ENCODE measurements at places on chromosomes 1 and 21.
A peak's percentile ranks its signal among the peaks of the same experiment; 100 is the strongest.

- DNase-seq, result no peak
Measured at GRCh38 chr1:110463725-110464124, 12.8 kb downstream of the PROK1 start.

- DNase-seq, result no peak
Measured at GRCh38 chr1:210722410-210723081, 393.8 kb downstream of the HHAT start.

DNA sequence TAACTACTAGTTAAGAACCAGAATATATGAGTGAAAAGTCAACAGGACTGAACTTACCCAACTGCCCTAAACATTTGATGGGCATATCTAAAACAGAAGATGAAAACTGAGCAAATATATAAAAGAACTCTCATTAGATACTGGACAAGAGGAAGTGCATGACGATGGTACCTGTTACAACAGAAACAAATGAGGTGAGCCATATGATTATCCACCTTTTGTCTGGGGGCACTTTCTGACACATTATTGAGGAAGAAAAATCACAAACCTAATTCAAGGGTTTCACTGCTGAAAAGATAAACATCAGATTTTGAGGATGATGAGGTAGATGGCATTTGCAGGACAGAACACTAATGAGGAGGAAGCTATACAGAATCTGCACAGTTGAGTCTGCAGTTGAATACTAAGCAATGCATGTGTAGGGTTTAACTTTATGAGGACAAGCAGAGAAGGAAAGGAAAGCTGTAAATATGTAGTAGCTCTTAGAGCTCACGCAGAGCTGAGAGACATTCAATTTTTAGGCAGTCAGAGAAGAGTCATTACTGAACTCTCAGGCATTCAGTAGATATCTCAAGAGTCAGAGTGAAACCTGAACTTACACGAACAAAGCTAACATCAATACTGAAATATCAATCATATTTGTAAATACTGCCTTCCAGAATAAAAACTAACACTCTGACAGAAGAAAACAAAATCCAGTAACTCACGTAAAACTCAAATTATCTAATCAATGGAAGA is 262.1 kb downstream of the AKT3 start:
- DNase-seq, result no peak

- no peak for DNase-seq
Measured at GRCh38 chr1:193952778-193953374, 766.5 kb upstream of the B3GALT2 start.

- DNase-seq, result no peak
Measured at GRCh38 chr1:85334962-85335361, 58.5 kb upstream of the BCL10 start.

DNA sequence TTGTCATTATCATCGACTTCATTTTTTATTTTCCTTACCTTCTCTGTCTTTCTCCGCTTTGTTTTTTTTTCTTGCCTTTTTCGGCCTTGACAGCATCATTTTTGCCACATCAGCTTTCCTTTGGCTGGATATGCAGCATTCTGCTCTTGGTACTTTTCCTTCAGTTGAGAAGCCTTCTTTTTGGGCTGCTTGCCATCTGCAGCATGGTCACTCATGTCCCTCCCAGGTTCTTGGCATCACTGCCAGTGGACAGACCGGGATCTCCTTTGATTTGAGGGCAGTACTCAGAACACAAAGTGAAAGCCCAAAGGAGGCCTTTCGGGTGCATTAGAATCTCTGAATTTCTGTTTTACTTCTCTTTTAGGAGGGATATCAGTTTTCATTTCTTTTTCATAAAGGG is 3.7 kb upstream of the PARP1 start:
- peak; percentile 73 for DNase-seq

GRCh38 chr1:105664495-105664894 is 1392.0 kb upstream of the PRMT6 start:
- no peak for DNase-seq

DNA sequence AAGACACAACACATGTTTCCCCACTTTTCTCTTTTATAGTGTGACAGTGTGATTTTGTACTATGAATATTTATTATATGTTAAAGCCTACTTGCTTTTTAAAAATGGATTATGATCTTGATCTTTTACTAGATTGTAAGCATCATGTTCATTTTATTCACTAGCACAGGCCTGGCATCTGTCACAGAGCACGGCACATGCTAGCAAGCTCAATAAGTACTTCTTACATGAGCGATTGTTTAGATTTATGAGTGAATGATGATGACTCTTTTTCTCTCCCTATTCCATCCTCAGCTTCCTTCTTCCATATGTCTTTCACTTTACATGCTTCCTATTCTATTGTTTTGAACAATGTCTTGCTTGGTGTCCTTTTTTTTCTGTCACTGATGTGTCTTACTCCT is 1454.1 kb downstream of the MRPL39 start:
- DNase-seq, result no peak

DNA sequence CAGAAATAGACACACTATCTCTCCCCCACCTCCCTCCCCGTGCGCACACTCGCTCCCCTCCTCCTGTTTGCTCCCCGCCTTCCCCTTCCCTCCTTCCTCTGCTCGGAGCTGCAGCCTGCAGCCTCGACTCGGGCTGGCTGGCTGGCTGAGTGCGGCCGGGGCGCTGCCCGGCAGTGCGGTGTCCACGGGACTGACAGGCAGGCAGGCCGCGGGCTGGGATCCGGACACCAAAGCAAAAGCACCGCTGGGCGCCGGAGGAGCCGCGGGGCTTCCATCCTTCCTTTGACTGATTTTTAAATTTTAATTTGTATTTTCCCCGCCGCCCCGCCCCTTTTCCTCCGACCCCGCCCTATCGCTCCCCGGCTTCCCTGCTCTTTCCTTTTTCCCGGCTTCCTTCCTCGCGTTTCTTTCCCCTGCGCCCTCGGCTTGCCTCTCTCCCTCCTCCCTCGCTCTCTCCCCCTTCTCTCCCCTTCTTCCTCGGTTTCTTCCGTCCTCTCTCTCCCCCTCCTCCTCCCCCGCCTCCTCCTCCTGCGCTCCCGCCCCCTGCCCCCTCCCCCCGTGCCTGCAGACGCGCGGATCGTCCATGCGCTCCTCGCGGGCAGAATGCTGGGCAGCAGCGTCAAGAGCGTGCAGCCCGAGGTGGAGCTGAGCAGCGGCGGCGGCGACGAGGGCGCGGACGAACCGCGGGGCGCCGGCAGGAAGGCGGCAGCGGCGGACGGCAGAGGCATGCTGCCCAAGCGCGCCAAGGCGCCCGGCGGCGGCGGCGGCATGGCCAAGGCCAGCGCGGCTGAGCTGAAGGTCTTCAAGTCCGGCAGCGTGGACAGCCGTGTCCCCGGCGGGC is 109.4 kb downstream of the NAV1 start:
- peak; percentile 67 for DNase-seq

GRCh38 chr1:3471356-3472087 is 17.1 kb downstream of the ARHGEF16 start:
- peak; percentile 50 for DNase-seq

DNA sequence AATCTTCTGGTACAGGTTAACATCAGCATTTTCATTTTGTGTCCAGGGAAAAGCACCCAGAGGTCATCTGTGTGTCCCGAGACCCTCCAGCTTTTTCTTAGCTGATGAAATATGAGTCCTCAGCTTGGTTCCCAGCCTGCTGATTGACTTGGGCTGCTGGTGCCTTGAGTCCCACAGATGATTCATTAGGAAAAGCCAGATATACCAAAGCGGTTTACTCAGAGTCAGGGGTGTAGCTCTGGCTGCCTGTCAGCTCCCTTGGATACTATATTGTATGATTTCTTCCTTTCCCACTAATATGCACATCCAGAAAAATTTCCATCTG is 43.7 kb upstream of the MAB21L3 start:
- DNase-seq, result peak; percentile 51

DNA sequence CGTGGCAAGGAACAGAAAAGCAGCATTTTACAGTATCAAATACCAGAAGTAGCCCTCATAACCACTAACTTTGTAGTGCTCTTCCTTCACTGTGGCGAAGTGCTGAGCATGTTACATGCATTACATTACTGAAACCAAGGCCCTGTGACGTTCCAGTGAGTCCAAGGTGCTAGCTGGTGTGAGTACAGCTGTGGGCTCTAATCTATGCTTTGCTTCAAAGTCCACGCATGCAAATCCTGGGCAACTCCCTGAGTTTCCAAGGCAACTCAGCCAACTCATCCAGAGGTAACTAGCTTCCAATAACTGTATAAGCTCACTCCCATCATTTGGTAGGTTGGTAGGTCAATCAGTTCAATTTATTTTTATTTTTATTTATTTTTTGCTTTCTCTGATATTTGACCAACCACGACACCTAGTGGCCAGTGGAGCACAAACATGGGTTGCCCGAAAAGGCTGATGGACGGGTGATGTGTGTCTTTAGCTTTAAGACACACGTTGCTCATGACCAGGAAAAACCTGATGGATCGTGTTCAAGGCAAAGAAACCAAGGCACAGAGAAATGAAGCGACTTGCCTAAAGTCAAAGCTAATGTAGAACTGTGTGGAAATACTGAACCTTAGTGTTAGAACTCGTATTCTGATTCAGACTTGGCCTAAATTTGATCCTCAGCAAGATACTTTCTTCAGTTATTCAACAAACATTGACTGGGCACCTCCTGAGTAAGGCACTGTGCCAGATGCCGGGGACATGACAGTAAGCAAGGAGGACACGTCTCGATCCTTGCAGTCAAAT is 73.0 kb downstream of the GNG12 start:
- DNase-seq, result peak; percentile 60

DNA sequence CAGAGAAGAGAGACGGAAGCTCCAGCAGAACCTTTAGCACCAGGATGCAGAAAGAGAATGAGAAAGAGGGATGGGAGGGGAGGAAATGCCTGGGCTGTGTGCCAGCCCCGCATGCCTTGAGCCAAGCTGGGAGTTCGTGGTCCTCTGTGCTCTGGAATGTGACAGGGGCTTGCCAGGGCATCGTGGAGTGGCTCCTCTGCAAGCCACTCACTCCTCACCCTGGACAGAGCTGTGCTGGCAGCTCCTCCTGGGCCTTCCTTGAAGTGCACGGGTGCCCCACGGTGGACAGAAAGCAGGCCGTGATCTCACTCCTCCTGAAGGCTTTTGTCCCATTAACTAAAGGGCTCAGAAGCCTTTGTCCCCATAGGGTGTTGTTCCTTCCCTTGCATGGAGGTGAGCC is 34.8 kb upstream of the PRELP start:
- DNase-seq, result peak; percentile 90
